ENCODE measurements at places on chromosomes 1 and 21. TPM values are rescaled to one million over a fixed set of nuclear protein-coding genes. Genes with fewer than 3 reads are reported as not detected.

LCE1F gene
- not detected for total RNA-seq

GRCh38 chr1:179547021-179547535, 28.7 kb downstream of the NPHS2 start:
- H3K27me3 ChIP-seq: no peaks in the 10 kb centered on the region
- no peak overlapping the region for H3K4me3 ChIP-seq
- H3K4me1 ChIP-seq: no peaks in the 10 kb centered on the region
- no peak for DNase-seq
- H3K36me3 ChIP-seq: no peaks in the 10 kb centered on the region

DNA sequence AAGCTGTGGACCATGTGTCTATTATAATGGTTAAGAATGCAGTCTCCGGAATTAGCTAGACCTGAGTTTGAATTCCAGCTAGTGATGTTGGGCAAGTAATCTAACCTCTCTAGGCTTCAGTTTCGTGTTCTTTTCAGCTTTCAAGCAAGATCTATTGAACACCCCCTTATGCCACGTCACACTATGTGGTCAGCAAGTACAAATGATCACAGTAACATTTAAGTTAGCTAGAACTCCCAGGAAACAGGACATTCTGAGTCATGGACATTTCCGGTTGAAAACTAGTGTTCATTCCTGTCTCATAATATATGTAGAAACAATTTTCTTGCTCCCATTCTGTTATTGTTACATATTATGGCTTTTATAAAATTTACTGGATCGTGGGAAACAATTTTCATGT, 34.0 kb upstream of the NHLH2 start:
- H3K4me3 ChIP-seq: no peak overlapping the region
- H3K36me3 ChIP-seq: no peaks in the 10 kb centered on the region
- no peak overlapping the region for H3K27ac ChIP-seq
- DNase-seq: no peak
- no peaks in the 10 kb centered on the region for H3K27me3 ChIP-seq
- H3K4me1 ChIP-seq: no peaks in the 10 kb centered on the region

DNA sequence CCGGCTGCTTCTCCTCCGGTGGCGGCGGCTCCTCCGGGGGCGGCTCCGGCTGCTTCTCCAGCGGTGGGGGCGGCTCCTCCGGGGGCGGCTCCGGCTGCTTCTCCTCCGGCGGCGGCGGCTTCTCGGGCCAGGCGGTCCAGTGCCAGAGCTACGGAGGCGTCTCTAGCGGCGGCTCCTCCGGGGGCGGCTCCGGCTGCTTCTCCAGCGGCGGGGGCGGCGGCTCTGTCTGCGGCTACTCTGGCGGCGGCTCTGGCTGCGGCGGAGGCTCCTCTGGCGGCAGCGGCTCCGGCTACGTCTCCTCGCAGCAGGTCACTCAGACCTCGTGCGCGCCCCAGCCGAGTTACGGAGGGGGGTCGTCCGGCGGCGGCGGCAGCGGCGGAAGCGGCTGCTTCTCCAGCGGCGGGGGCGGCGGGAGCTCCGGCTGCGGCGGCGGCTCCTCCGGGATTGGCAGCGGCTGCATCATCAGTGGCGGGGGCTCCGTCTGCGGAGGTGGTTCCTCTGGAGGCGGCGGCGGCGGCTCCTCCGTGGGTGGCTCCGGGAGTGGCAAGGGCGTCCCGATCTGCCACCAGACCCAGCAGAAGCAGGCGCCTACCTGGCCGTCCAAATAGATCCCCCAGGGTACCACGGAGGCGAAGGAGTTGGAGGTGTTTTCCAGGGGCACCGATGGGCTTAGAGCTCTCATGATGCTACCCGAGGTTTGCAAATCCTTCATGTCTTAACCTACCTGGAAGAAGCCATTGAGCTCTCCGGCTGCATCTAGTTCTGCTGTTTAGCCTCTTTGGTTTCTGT, 2.0 kb downstream of the LORICRIN start:
- no peak overlapping the region for H3K27ac ChIP-seq
- H3K36me3 ChIP-seq: no peaks in the 10 kb centered on the region
- peak overlapping the region; percentile 7 for H3K4me3 ChIP-seq
- peak; percentile 7 for DNase-seq
- H3K4me1 ChIP-seq: peaks cover 17% of the 10 kb centered on the region

- no peak overlapping the region for H3K27ac ChIP-seq
- no peaks in the 10 kb centered on the region for H3K4me1 ChIP-seq
- H3K36me3 ChIP-seq: no peaks in the 10 kb centered on the region
Measured at GRCh38 chr1:204984499-204984898, 58.5 kb upstream of the CNTN2 start.

Measured in CD8-positive, alpha-beta memory T cell (primary cell).